ENCODE measurements at places on chromosomes 6 and 20. TPM values are rescaled to one million over a fixed set of nuclear protein-coding genes. Genes with fewer than 3 reads are reported as not detected.
A peak's percentile ranks its signal among the peaks of the same experiment; 100 is the strongest.

CTCFL gene
- not detected for total RNA-seq

- DNase-seq: no peak
These were observed 83.5 kb downstream of the WASF1 start for GRCh38 chr6:110095935-110096334.

- DNase-seq: no peak
These were observed 117.4 kb upstream of the ARID1B start for GRCh38 chr6:156659822-156660198.

GRCh38 chr20:36988494-36988966 lies 37.0 kb upstream of the SAMHD1 start:
- DNase-seq: no peak

- no peak for DNase-seq
These were observed 21.3 kb downstream of the HLA-E start for GRCh38 chr6:30510419-30511168.

DNA sequence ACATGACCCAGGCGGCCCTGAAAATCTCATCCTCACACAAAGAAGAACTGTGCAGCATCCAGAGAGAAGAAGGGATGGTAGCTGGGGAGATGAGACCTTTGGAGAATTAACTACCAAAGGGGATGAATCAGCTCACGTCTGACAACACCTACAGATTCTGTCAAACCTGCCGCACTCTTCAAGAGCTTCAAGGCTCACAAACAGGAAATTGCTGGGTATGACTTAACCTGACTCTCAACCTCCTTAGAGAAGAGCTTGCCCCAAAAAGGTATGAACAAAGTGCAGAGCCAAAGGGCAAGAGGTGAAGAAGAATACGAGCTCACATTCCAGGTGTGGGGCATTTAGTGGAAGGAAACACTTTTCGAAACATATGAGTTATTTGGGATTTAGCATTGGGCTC lies 139.8 kb downstream of the BACH2 start:
- DNase-seq: peak; percentile 56

DNA sequence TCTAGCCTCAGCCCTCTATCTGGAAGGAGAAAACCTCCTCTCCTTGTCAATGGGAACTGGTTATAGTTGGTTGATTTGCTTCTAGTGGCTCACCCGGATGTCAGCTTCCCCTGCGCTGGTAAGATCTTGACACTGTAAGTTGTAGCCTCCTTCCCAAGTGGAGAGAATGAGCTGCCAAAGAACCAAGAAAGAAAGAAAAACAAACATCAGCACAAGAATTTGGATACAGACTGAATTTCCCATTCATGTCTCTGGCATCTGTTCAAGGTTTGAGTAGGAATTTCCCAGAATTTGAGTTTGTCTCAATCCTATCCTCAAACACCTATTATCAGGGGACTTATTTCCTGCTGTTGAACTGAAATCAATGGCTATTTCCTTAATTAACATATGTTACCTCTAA lies 44.1 kb downstream of the ELOVL2 start:
- DNase-seq: no peak

- no peak for DNase-seq
These were observed 10.4 kb upstream of the ABCC10 start for GRCh38 chr6:43416935-43417334.

RNF217 gene
- total RNA-seq: not detected

ARMC2 gene
- 19.2 TPM for total RNA-seq

DNA sequence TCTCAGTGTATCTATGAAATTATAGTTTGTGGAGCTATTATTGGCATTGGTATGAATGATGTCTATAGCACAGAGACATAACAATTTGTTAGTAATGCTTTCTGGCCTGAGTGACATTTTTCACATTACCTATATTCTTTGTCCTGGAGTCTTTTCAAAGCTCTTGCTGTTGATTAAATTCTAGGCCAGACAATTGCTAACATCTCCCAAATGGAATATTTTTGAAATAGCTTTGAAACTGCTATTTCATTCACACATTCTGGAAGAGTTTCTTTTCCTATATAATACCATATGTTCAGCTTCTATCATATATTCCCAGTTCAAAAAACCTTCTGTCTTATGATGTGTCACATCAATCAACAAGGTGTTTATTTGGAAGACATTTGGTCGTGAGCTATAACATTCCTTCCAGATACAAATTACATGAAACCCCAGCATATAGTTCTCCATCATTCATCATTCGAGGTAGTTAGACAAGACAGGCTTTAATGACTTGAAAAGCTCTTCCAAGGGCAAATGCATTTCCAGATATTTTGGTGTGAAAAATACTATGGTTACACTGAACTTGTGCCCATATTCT lies 452.8 kb downstream of the KHDRBS2 start:
- no peak for DNase-seq

TMEM200A gene
- 5.0 TPM for total RNA-seq

GRCh38 chr6:142714951-142715785 lies 229.8 kb downstream of the HIVEP2 start:
- DNase-seq: no peak

FOXF2 gene
- not detected for total RNA-seq

DNA sequence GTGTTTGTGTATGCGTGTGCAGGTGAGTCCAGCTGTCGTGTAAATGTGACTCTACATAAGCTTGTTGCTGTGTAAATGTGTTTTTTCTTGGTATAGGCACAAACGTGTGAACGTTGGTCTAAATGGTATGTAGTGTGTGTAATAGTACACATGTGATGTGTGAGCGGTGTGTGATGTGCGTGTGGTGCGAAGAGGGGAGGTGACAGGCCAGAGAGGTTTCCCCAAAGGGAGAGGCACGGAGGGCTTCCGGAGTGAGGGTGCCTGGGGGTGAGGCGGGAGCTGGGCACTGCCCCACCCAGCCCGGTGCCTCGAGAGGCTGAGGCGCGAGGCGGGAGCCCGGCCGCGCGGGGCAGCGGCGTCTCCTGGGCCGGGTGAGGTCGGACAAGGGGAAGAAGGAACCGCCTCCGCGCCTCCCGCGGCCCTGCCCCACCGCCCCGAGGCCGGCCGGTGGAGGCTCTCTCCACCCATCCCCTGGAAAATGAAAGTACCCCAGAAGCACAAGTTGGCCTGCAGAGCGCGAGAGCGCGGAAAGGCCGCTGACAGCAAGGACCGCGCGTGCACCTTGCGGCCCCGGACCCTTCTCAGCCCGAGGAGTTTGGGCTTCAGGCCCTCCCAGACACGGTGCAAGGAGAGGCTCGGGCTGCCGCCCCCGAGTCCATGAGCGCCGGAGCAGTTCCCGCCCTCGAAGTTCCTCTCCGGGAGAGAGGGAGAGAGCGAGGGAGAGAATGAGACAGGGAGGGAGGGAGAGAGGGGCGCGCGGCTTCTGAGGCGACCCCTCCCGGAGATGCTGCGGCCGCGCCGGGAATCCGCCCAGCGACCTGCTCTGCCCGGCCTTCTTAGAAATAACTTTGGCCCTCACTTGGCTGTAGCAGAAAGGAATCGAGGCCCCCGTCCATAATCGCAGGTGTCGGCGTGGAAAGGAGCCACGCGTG lies 43.2 kb upstream of the OSTM1 start:
- DNase-seq: peak; percentile 56

- no peak for DNase-seq
These were observed 227.3 kb downstream of the TBXT start for GRCh38 chr6:165940366-165940765.

CRYBG1 gene
- 44.1 TPM for total RNA-seq

PNLDC1 gene
- 1.4 TPM for total RNA-seq
